Germinal center (tissue), 1 donor: ENCODE measurements at places on chromosomes 2 and 18.

- DNase-seq, result no peak
Observed at GRCh38 chr2:134375935-134376334, 122.1 kb downstream of the MGAT5 start.

DNA sequence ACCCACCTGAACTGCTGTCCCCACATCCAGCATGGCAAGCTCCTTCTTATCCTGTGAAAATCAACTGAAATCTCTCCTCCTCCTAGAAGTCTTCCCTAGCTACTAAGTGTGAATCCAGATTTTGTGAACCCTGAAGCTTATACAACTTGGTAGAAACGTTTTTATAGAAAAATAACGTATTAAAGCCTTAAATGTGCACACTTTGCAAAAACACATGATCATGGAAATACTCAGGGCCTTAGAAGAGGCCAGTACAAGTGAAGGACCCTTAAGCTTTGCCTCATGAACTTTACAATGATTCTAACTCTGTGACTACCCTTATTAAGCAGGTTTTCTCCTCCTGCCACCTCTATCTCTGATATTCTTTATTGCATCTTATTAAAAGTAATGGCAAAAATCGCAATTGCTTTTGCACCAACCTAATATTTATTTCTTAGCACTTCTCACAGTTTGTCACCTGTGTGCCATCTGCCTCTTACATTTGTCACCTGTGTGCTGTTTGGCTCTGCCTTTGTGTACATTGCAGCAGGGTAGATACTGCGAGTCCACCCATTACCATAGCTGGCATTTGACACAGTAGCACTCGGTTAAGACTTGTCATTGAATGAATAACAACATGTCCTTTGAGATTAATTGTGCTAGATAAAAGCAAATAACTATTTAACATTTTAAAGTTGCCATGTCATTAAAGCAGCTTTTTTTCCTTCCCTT, 42.2 kb downstream of the FRZB start:
- no peak for DNase-seq

DNA sequence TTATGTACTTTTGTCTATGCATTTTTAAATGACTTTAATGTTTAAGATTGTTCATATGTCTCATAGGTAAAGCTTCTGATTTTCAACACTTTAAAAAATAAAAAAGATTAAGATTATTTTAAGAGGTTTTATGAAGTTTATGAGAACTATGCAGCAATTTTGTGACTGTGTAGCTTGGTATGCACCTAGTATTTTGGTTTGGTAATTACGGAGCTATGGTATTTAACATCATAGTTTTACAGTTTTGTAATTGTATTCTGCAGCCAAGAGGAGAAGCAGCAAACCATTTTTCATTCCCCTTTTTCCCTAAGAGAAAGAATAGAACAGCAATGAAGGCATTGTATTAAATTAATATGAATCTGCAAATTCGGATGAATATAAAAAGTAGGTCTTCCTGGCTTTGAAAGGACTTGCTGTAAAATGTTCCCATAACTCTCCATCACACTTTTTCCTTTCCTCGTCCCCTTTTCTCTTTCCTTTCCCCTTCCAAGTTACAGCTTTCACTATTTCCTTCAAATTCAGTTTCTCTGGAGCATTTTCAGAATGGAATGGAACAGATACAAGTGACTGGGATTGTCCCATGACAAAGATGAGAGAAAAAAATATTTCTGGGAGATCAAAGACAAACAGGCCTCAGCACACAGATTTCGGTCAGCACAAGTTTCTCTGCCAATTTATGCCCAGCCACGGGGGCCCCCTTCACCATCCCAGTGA, 26.1 kb upstream of the PIEZO2 start:
- no peak for DNase-seq

DNA sequence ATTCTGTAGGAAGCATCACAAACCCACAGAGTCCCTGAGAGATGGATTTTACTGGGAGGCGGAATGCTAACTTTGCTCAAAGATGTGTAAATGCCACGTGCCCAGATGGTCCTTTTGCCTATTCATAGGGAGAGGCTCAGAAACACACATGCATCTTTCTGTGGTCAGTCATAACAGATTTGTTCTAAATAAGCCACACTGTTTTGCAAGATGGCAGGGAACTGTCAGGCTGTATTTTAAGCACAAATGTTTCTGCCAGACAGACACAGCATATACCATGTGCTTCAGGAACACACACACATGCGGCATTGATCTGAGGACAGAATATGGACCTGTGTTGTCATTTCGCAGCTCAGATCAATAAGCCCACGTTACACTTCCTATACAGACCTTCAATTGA, 312.0 kb downstream of the GPD2 start:
- no peak for DNase-seq

- DNase-seq, result no peak
Observed at GRCh38 chr2:73111073-73112025, 1.4 kb downstream of the RAB11FIP5 start.

DNA sequence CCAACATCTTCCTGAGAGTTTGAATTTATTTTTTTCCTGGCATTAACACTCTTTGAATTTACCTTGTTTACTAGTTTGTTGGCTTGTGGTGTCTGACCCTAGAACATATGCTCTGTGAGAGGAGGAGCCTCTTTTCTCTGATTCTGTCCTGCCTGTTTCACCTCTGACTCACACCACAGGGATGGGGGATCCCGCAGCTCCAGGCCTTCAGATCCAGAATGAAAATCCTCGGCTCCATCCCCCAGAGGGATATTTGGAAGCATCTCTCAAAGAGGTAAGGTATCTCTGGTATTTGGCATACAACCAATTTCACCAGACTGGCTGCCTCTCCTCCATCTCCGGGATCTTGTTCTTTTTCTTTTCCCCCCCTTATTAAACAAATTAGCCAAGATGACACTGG, 104.7 kb downstream of the GPR39 start:
- no peak for DNase-seq
